Heart right ventricle (tissue), 16 donors: ENCODE measurements at places on chromosomes 4 and X. TPM values are rescaled to one million over a fixed set of nuclear protein-coding genes. Genes with fewer than 3 reads are reported as not detected.

DNA sequence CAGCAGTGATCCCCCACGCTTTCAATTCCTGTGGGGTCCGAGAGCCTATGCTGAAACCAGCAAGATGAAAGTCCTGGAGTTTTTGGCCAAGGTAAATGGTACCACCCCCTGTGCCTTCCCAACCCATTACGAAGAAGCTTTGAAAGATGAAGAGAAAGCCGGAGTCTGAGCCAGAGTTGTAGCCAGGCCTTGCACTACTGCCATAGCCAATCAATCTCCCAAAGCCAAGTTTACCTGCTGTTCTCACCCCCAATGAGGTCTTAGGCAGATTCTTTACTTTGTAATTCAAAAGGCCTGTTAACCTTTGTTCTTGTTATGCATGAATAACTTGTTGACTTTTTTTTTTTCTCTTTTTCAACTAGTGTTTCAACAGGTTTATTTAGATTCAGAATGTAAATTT, 4.0 kb downstream of the MAGEB2 start:
- H3K36me3 ChIP-seq: no peaks in the 10 kb centered on the region
- DNase-seq: no peak
- no peaks in the 10 kb centered on the region for H3K4me1 ChIP-seq
- H3K27me3 ChIP-seq: no peaks in the 10 kb centered on the region

GRCh38 chr4:76977736-76978350, 28.3 kb downstream of the SEPTIN11 start:
- H3K27me3 ChIP-seq: no peaks in the 10 kb centered on the region
- H3K36me3 ChIP-seq: no peaks in the 10 kb centered on the region
- no peak overlapping the region for H3K4me3 ChIP-seq
- H3K4me1 ChIP-seq: peaks cover 64% of the 10 kb centered on the region
- no peak overlapping the region for H3K27ac ChIP-seq

- H3K27ac ChIP-seq: no peak overlapping the region
- H3K4me3 ChIP-seq: no peak overlapping the region
- H3K27me3 ChIP-seq: no peaks in the 10 kb centered on the region
- DNase-seq: no peak
- H3K4me1 ChIP-seq: no peaks in the 10 kb centered on the region
These were observed 21.9 kb upstream of the ANXA3 start for GRCh38 chr4:78529569-78530209.

- no peaks in the 10 kb centered on the region for H3K27me3 ChIP-seq
- no peak for DNase-seq
- no peak overlapping the region for H3K27ac ChIP-seq
- no peaks in the 10 kb centered on the region for H3K4me1 ChIP-seq
- H3K36me3 ChIP-seq: no peaks in the 10 kb centered on the region
These were observed 75.0 kb downstream of the FAM13A start for GRCh38 chr4:88981993-88982392.

DNA sequence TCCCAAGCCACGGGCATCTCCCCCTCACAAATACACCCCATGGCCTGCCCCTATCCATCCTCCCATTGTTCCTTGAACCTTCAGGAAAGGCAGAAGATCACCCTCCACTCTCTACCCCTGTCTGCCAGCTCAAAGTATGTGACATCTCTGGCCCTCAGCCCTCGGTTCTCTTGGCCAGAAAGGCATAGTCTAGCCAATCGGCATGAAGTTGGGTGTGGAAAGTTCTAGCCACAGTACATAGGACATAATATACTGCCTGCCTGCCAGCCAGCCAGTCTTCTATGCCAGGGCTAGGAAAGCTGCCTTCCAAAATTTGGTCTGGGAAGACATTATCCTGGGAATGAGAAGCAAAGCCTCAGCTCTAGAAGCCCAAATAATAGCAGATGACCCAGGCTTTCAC, 3.2 kb upstream of the PLP1 start:
- H3K4me3 ChIP-seq: no peak overlapping the region
- H3K36me3 ChIP-seq: no peaks in the 10 kb centered on the region
- DNase-seq: no peak
- H3K4me1 ChIP-seq: no peaks in the 10 kb centered on the region
- no peaks in the 10 kb centered on the region for H3K27me3 ChIP-seq
- no peak overlapping the region for H3K27ac ChIP-seq

- H3K4me3 ChIP-seq: no peak overlapping the region
- no peaks in the 10 kb centered on the region for H3K36me3 ChIP-seq
- H3K27me3 ChIP-seq: no peaks in the 10 kb centered on the region
These were observed 712.9 kb upstream of the LCORL start for GRCh38 chr4:18734405-18734804.

- H3K27me3 ChIP-seq: no peaks in the 10 kb centered on the region
- no peak overlapping the region for H3K27ac ChIP-seq
- H3K4me1 ChIP-seq: no peaks in the 10 kb centered on the region
- H3K4me3 ChIP-seq: no peak overlapping the region
These were observed 253.0 kb downstream of the COX7B2 start for GRCh38 chr4:46656071-46656470.

- no peaks in the 10 kb centered on the region for H3K4me1 ChIP-seq
- H3K27ac ChIP-seq: no peak overlapping the region
- DNase-seq: no peak
- peaks cover 100% of the 10 kb centered on the region for H3K36me3 ChIP-seq
- no peak overlapping the region for H3K4me3 ChIP-seq
These were observed 44.0 kb upstream of the SCD5 start for GRCh38 chr4:82842593-82842992.

GRCh38 chr4:149077181-149077580, 635.0 kb upstream of the NR3C2 start:
- H3K4me1 ChIP-seq: no peaks in the 10 kb centered on the region
- no peak overlapping the region for H3K4me3 ChIP-seq
- H3K27ac ChIP-seq: no peak overlapping the region
- no peaks in the 10 kb centered on the region for H3K27me3 ChIP-seq

- DNase-seq: no peak
- H3K36me3 ChIP-seq: no peaks in the 10 kb centered on the region
- peak overlapping the region; percentile 93 for H3K27ac ChIP-seq
These were observed 2.1 kb downstream of the GAB3 start for GRCh38 chrX:154748712-154749339.

GRCh38 chr4:24181005-24181404, 291.2 kb upstream of the PPARGC1A start:
- H3K27me3 ChIP-seq: no peaks in the 10 kb centered on the region
- no peaks in the 10 kb centered on the region for H3K4me1 ChIP-seq
- no peak for DNase-seq
- no peak overlapping the region for H3K27ac ChIP-seq

DNA sequence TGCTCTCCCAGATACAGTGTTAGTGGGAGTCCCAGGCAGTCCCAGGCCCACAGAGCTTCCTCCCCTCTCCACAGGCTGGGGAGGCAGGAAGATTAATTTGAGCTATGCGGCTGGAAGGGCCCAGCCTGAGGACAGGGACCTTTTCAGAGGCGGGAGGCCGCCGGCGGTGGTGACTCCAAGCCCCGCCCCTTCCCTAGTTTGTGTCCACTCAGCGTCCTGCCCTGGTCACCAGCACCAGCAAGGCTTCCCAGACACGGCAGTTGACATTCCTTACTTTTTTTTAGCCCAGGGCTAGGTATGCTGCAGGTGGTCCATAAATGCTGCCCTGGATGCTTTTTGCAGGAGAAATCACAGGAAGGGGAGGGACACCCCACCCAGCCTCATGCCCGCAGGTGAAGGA, 67.7 kb upstream of the LRPAP1 start:
- no peak overlapping the region for H3K27ac ChIP-seq
- no peak overlapping the region for H3K4me3 ChIP-seq
- DNase-seq: no peak
- peaks cover 42% of the 10 kb centered on the region for H3K27me3 ChIP-seq

GRCh38 chr4:170001011-170001744, 25.0 kb downstream of the MFAP3L start:
- H3K27ac ChIP-seq: no peak overlapping the region
- H3K4me3 ChIP-seq: no peak overlapping the region
- no peak for DNase-seq
- no peaks in the 10 kb centered on the region for H3K27me3 ChIP-seq

DNA sequence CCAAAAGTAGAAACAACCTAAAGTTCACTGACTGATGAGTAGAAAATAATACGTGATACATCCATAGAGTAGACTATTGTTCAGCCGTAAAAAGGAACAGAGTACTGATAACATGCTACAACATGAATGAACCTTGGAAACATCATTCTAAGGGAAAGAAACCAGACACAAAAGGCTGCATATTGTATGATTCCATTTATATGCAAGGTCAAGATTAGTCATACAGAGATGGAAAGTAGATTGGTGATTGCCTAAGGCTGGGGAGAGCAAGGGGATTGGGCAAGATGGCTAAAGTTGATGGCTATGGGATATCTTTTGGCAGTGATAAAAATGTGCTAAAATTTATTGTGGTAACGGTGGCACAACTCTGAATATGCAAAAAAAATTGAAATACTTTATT, 209.1 kb downstream of the RELL1 start:
- no peak for DNase-seq
- H3K4me1 ChIP-seq: no peaks in the 10 kb centered on the region
- H3K27ac ChIP-seq: no peak overlapping the region
- H3K4me3 ChIP-seq: no peak overlapping the region

GRCh38 chr4:131309628-131310027, 1839.5 kb upstream of the PCDH10 start:
- H3K4me1 ChIP-seq: no peaks in the 10 kb centered on the region
- no peaks in the 10 kb centered on the region for H3K27me3 ChIP-seq
- no peak overlapping the region for H3K27ac ChIP-seq
- no peaks in the 10 kb centered on the region for H3K36me3 ChIP-seq
- H3K4me3 ChIP-seq: no peak overlapping the region
- DNase-seq: no peak

DNA sequence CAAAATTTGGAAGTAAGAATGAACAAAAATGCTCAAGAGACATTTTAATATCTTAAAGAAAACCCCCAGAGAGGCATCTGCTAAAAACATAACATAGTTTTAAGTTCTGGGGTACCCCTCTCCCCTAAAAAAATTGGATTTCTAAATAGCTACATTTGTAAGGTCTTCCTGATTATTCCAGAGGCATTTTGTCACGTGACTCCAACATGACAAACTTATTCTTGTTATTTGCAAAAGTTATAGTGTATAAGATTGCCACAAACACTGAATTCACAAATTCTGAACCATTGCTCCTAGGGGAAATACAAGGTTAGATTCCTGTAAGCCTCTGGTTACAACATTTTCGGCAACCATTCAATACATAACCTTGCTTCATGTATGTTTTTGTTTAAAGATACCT, 73.4 kb downstream of the COL25A1 start:
- H3K4me1 ChIP-seq: no peaks in the 10 kb centered on the region
- no peaks in the 10 kb centered on the region for H3K27me3 ChIP-seq
- no peak overlapping the region for H3K27ac ChIP-seq
- H3K4me3 ChIP-seq: no peak overlapping the region
- H3K36me3 ChIP-seq: no peaks in the 10 kb centered on the region

GRCh38 chr4:110068248-110068647, 130.2 kb downstream of the ELOVL6 start:
- H3K27ac ChIP-seq: no peak overlapping the region
- H3K36me3 ChIP-seq: no peaks in the 10 kb centered on the region
- H3K4me1 ChIP-seq: peaks cover 4% of the 10 kb centered on the region
- no peak for DNase-seq

DNA sequence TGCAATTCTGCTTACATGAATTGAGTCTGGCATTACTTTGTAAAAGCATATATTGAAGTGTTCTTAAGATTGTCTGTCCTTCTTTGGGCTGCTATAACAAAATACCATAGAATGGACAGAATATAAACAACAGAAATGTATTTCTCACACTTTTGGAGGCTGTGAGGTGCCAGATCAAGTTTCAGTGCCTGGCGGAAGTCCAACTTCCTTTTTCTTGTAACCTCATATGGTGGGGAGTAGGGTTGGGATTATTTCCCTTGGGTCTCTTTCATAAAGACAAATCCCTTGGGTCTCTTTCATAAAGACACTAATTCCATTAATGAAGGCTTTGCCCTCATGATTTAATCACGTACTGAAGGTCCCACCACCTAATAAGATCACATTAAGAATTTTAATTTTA, 199.3 kb upstream of the GRID2 start:
- H3K27me3 ChIP-seq: no peaks in the 10 kb centered on the region
- H3K4me3 ChIP-seq: no peak overlapping the region
- DNase-seq: no peak
- H3K27ac ChIP-seq: no peak overlapping the region

DNA sequence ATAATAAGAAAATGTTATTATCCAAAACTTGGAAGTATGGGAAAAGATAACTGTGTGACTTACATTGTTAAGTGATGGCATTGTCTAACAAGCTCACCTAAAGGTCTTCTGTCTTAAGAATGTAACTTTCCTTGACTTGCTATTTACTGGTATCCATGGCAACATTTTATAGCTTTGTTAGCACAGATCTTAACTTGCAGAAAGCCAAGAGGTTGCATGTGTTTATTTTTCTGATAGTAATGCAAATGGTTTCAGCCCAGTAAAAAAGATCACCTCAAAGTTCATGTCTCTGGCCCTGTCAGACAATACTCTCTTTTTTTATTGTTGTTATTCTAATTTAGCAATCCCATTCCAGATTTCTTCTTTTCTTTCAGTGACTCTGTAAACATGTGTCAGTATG, 425.3 kb downstream of the SPRY1 start:
- DNase-seq: no peak
- H3K27ac ChIP-seq: no peak overlapping the region
- H3K27me3 ChIP-seq: no peaks in the 10 kb centered on the region
- peaks cover 17% of the 10 kb centered on the region for H3K4me1 ChIP-seq

DNA sequence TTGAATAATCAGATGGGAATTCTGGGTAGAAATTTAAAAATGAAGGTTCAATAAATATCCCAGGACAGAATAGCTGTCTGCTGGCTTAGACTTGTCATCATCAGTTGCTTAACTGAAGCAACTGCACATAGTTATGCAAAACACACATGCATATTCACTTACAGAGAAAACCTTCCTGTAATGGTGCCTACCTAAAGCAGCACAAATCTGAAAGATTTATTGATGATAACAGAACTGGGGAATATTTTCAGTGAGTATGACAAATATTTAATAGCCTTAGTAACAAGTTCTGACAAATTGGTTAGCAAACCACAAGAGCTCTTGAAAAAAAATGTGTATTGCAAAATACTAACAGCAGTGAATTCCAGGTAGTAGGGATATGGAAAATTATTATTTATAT, 606.8 kb upstream of the BOD1L1 start:
- H3K27me3 ChIP-seq: no peaks in the 10 kb centered on the region
- no peaks in the 10 kb centered on the region for H3K36me3 ChIP-seq
- no peaks in the 10 kb centered on the region for H3K4me1 ChIP-seq
- no peak overlapping the region for H3K27ac ChIP-seq

DCAF8L2 gene
- polyA plus RNA-seq: not detected

UGT2B10 gene
- not detected for polyA plus RNA-seq

FAM9B gene
- polyA plus RNA-seq: not detected

DGKK gene
- polyA plus RNA-seq: not detected

FMR1NB gene
- not detected for polyA plus RNA-seq

TMEM175 gene
- polyA plus RNA-seq: 49.6 TPM

AMOT gene
- polyA plus RNA-seq: 1.7 TPM
